ENCODE measurements at places on chromosomes 12 and 14. TPM values are rescaled to one million over a fixed set of nuclear protein-coding genes. Genes with fewer than 3 reads are reported as not detected.

HOXC12 gene
- polyA plus RNA-seq = not detected

KCNJ8 gene
- polyA plus RNA-seq = not detected

HOXC13 gene
- not detected for polyA plus RNA-seq

SRGAP1 gene
- polyA plus RNA-seq = not detected

TDRD9 gene
- 0.89 TPM for polyA plus RNA-seq

MYF5 gene
- polyA plus RNA-seq = not detected

CIDEB gene
- 24.3 TPM for polyA plus RNA-seq

ANKRD33 gene
- polyA plus RNA-seq = not detected

LRP1 gene
- polyA plus RNA-seq = not detected

ACSS3 gene
- polyA plus RNA-seq = not detected

OR10G3 gene
- not detected for polyA plus RNA-seq

EPS8 gene
- polyA plus RNA-seq = 3.5 TPM

ASCL1 gene
- not detected for polyA plus RNA-seq

CSRP2 gene
- polyA plus RNA-seq = 0.83 TPM

CLEC4C gene
- polyA plus RNA-seq = not detected

HAL gene
- polyA plus RNA-seq = not detected

RGS6 gene
- polyA plus RNA-seq = not detected

GPR135 gene
- polyA plus RNA-seq = 0.24 TPM

DBX2 gene
- polyA plus RNA-seq = not detected

NGB gene
- polyA plus RNA-seq = not detected

FCF1 gene
- polyA plus RNA-seq = 35.5 TPM

TTC5 gene
- 26.1 TPM for polyA plus RNA-seq

MANSC4 gene
- polyA plus RNA-seq = not detected

ALG10 gene
- polyA plus RNA-seq = 4.5 TPM

VDR gene
- polyA plus RNA-seq = 0.45 TPM

WASHC4 gene
- 37.9 TPM for polyA plus RNA-seq

PDE3A gene
- not detected for polyA plus RNA-seq

MYF6 gene
- polyA plus RNA-seq = not detected

TMEM30B gene
- 5.3 TPM for polyA plus RNA-seq

KRT79 gene
- polyA plus RNA-seq = not detected

ART4 gene
- polyA plus RNA-seq = not detected

DIO2 gene
- polyA plus RNA-seq = not detected

NGDN gene
- polyA plus RNA-seq = 95.1 TPM

TESPA1 gene
- polyA plus RNA-seq = 216 TPM

EIF2S1 gene
- 185 TPM for polyA plus RNA-seq

REM2 gene
- 1.5 TPM for polyA plus RNA-seq

FSCB gene
- not detected for polyA plus RNA-seq

C1QL4 gene
- polyA plus RNA-seq = not detected

SPATA7 gene
- 8.5 TPM for polyA plus RNA-seq

GCH1 gene
- 31.9 TPM for polyA plus RNA-seq

ADCY4 gene
- polyA plus RNA-seq = 0.48 TPM

RNF212B gene
- not detected for polyA plus RNA-seq

TMEM253 gene
- not detected for polyA plus RNA-seq

ENDOU gene
- polyA plus RNA-seq = not detected

PLBD1 gene
- polyA plus RNA-seq = 0.22 TPM

GPR84 gene
- polyA plus RNA-seq = not detected
